ENCODE measurements at places on chromosomes 2 and 18.

DNA sequence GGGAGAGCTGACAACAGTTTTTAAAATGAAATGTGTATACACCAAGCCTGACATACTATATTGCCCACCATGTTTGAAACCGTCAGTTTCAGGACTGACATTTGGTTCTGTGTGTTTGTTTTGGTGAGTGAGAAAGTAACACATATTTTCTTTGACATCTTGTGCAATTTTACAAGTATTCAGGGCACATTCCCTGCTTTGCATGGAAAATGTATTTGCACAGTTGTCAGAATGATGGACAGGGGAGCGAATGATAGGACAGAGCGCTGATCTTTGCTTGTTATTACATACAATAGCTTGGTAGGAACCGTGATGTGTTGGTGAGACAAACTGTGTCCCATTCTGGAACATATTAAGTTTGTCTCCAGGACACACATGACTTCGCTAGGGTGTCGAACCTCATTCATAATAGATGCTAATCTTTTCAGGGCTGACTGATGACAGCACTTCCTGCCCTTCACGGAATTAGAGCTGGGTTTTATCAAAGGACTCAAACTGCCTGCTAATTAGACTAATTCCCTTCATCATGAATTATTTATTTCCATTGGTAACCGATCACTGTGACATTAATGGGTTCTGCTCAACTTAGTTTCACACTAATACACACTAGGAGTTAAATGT lies 158.5 kb downstream of the CDCA7 start:
- no peak for DNase-seq

GRCh38 chr2:222142027-222142426 lies 156.8 kb downstream of the PAX3 start:
- no peak for DNase-seq

DNA sequence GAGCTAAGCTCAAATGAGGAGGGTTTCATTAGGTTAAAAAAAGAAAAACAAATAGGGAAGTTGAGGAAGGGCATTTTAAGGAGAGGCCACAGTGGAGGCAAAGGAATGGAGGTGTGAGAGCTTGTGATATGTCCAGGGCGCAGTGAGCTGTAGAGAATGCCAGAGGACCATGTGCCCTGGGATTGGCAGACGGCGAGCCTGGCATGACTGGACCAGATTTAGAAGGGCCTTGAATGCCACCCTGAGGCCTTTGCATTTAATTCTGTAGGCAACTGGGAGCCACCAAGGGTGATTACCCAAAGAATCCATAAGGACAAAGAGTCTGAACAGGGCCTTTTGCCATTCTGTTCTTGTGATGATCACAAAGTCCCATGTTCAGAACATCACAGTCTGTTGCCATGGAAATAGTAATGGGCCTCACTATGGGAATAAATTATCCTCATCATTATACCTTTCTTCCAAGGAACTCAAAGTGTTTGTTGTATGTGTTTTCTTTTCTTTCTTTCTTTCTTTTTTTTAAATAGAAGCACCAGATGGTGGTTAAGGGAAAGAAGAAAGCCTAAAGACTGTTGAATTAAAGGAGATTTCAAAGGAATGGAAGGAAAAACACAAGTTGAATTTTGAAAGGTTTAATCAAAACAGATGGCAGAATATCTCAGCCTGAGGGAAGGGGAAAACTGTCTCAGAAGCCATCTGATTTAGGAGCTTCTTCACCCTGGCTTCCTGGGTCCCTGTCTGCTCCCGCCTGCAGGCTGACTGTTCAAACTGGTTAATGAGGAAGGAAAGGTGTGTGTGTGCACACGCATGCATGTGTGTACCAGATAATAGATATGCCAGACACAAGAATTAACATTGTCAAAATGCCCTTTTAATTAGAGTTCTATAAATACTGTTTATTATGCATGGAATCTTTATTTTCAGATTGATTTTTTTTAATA lies 31.6 kb upstream of the NCOA1 start:
- DNase-seq: no peak

DNA sequence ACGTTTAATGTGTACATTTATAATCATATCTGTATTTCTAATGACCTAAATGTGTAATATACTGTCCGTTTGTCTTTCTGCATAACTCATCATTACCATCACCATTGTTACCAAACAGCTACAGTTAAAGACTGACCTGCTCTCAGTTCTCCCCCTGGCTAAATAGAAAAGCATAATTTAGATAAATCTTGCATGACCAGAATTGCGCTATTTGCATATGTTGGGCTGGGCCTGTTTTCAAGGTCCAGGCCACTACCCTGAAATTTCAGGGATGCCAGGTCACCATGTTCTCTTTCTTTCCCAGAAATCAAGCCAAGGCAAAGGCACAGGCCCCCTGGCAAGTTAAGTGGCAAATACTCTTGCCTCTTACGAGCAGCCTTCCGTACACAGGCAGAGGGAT lies 78.4 kb downstream of the MARCHF4 start:
- DNase-seq: no peak

DNA sequence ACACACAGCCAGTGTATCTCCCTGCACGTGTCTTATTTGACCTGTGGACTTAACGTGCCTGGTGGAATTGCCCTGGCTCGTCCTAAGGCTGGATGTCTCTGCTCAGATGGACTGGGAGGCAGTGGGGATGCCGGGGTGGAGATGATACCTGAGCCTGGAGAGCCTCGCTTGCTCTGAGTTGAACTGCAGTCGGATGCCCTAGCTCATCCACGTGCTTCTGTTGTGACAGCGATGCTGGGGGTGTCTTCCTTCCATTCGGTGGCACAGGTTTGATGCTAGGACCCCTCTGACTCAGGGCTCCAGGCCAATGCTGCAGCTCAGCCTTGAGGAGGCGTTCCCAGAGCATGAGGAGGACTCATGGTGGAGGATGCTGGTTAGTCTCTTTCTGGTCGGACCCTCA lies 117.6 kb downstream of the SH3RF3 start:
- DNase-seq: no peak

Data from stimulated activated CD4-positive, alpha-beta T cell treated with anti-CD3 and anti-CD28 coated beads, Interleukin-12 subunit alpha, Interleukin-12 subunit beta, amount 100 ng/mL, for 4 hours (primary cell).